Right renal cortex interstitium (tissue), 3 donors: ENCODE measurements at places on chromosomes 6 and 20. TPM values are rescaled to one million over a fixed set of nuclear protein-coding genes. Genes with fewer than 3 reads are reported as not detected.

DNA sequence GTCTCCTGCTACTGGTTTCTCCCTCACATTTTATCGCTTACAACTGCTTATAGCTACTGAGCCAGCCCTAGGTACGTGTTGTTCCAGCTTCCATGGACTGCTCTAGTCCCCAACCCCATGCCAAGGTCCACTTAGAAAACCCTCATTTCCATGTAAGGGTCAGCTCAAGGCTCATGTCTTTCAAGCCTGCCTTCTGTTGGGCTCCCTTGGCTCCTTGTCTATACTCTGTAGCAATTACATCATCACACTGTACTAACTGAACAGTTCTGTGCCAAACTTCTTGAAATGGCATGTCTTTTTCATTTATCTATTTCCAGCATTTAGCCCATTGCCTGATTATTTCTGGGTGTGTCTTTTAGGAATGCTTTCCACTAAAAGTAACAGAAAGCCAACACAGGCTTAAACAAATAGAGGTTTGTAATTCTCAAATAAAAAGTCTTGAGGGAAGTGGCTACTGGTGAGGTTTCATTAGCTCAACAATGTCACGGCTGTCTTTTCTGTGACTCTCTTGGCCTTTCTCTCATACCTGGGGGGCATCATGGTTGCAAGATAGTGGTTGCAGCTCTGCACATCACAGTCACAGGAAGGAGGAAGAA is 317.6 kb downstream of the TPBG start:
- no peak for DNase-seq

Gene COL12A1
- 82.5 TPM for polyA plus RNA-seq

Gene IRAK1BP1
- polyA plus RNA-seq: 13.9 TPM

GRCh38 chr6:107539409-107539808 is 49.5 kb downstream of the SOBP start:
- no peak for DNase-seq

DNA sequence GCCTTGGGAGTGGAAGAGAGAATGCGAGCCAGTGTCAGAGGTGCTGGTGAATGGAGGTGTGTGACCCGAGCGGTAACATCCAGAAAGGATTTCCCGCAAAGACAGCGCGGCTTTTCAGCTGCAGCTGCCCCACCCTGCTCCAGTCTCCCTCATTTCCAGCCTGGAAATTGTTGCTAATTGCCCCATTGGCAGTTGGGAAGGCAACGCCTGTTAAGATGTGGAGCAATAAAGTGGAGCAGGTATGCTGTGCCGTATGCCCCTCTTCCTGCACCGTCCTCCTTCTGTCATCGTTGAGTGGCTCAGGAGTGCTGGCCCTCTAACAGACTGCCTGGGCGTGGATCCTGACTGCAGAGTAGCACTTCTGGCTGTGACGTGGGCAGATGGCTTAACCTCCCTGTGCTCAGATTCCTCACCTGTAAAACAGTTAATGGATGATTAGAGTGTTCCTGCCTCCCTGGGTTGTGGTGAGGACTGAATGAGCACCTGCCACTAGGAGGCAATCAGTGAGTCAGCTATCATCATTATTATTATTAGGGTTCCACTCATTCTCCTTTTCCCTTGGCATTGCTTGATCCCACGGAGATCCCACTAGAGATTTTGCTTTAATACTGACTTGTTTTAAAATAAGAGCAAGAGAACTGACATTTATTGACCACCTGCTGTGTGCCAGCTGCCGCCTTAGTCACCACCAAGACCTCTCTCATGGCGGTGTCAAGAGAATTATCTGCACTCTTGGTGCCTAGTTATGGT is 11.7 kb downstream of the ARFGEF2 start:
- DNase-seq: no peak

GRCh38 chr6:143127941-143128680 is 67.4 kb downstream of the AIG1 start:
- DNase-seq: no peak

GRCh38 chr6:168150551-168151320 is 71.7 kb upstream of the FRMD1 start:
- no peak for DNase-seq

Gene MRPS18A
- polyA plus RNA-seq: 48.6 TPM
